ENCODE measurements at places on chromosomes 13 and 19. TPM values are rescaled to one million over a fixed set of nuclear protein-coding genes. Genes with fewer than 3 reads are reported as not detected.
A peak's percentile ranks its signal among the peaks of the same experiment; 100 is the strongest.

GAS6 gene
- total RNA-seq: 132 TPM

ATXN8OS gene
- not detected for total RNA-seq

ZNF681 gene
- total RNA-seq: 1.4 TPM

ZNF560 gene
- total RNA-seq: not detected

- no peak for DNase-seq
These were observed 15.8 kb downstream of the ZNF574 start for GRCh38 chr19:42091742-42092141.

DNA sequence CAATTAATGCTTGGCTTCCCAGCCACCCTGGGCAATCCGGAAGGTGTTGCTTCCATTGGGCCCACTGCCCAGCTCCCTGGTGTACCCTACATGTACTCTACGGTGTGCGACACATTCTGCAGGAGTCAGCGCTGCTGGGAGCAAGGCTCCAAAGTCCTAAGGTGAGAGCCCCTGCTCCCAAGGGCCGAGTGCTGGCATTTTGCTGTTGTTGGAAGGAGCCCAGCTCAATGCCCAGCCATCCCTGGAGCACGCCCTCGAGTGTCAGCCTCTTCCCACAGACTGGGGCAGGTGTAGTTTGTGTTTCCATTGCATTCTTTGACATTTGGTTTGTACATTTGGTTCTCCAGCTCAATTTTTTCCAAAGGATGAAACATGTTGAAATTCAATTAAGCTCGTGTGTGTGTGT lies 64.6 kb downstream of the GGACT start:
- no peak for DNase-seq

GRCh38 chr19:590396-590745 lies 690 bp downstream of the HCN2 start:
- DNase-seq: no peak

DNA sequence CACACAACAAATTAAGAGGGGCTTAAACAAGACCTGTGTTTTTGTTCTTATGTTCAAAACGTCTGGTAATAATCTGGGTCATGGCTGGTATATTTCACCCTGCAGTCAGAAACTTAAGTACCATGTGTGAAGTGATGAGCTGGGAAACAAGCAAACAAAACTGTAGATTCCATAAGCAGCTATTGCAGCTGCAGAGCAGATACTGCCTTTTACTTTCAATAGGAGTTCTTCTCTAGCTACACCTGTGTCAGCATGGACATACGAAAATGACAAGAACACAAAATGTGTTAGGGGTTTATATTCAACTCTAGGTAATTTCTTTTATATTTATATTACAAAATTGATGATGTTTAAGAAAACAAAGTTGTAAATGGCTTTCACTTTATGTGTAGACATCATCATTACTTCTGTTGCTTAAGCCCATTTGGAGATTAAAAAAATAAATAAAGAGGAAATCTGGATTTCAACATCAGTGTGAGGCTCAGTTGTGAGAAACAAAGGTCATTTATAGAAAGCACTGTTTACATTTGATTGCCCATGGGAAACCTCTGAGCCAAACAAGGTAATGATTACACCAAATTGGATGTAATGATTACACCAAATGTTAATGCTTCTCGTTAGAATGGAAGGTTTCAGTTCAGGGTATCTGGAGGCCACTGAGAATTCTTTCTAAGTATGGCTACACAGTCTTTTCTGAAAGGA lies 451.0 kb upstream of the SLC10A2 start:
- no peak for DNase-seq

- DNase-seq: no peak
These were observed 9.2 kb downstream of the KANK3 start for GRCh38 chr19:8333767-8334457.

DNA sequence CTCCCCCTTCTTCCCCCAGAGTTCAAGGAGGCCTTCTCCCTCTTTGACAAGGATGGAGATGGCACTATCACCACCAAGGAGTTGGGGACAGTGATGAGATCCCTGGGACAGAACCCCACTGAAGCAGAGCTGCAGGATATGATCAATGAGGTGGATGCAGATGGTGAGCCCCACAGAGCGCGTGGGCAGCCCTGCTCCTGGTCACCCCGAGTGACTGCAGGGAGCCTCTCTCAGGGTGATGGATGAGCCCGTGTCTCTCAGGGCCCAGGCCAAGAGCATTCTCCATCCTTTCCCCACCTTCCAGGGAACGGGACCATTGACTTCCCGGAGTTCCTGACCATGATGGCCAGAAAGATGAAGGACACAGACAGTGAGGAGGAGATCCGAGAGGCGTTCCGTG lies 7.0 kb downstream of the CALM3 start:
- peak; percentile 13 for DNase-seq

- DNase-seq: no peak
These were observed 254.1 kb downstream of the MZT1 start for GRCh38 chr13:72473321-72473720.

- DNase-seq: no peak
These were observed 351.0 kb downstream of the NALCN start for GRCh38 chr13:101065329-101065728.

GRCh38 chr13:27979001-27979643 lies 9.4 kb downstream of the URAD start:
- DNase-seq: no peak

GRCh38 chr19:1790054-1790792 lies 21.9 kb downstream of the ATP8B3 start:
- DNase-seq: no peak

DNA sequence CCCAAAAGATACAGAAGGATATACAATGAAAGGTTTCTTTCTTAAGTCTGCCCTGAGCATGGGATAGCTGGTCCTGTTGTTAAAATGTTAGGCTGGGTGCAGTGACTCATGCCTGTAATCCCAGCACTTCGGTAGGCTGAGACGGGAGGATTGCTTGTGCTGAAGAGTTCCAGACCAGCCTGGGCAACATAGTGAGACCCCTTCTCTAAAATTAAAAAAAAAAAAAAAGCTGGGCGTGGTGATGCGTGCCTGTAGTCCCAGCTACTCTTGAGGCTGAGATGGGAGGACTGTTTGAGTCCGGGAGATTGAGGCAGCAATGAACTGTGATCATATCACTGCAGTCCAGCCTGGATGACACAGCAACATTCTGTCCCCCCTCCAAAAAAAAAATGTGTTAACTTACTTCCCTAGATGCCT lies 52.5 kb upstream of the SHKBP1 start:
- no peak for DNase-seq

DNA sequence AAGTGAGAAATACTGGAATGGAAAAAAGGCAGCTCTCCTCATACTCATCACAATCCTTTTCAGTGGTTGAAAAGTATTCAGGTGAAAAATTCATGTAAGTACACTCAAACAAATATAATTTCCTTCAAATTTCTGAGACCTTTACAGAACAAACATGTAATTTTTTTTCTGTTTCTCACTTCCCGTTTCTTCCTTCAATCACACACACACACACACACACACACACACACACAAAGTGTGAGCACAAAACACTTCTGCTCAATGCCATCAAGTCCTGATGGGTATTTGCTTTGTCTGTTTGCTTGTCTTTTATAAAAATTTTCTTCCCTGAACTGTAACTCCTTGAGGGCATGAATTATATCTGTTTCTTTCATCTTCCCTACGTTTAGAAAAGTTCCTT lies 110.6 kb downstream of the LIG4 start:
- DNase-seq: no peak

- no peak for DNase-seq
These were observed 7.8 kb downstream of the ZNF350 start for GRCh38 chr19:51978882-51979281.

DNA sequence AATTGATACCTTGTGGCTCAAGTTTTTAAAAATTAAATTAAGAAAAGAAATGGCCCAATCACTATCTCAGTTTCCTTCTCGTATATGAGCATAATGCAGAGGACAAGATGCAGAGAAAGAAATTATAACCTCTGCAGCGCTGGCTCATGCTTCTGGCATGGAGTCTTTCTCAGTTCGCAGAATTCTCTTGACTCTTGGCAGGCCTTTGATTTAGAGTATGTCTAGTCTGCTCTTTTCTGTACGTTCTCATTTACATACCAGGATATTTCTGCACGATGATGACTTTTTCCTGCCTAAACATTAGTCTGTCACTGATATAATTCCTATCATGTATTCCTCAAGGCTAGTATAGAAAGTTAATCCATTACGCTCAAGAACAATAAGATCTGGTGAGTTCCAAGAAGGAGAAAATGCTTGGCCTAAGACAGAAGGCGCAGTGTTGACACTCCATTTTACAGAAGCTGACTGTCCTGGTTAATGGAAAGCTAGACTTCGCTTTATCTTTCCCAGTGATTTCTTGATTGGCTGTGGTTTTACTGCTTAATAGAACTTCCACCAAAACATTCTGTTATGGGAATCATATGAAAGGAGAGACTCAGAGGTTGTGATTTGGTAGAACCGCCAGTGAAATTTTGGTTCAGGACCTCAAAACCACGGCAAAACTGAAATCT lies 1.7 kb upstream of the SMAD9 start:
- no peak for DNase-seq

DNA sequence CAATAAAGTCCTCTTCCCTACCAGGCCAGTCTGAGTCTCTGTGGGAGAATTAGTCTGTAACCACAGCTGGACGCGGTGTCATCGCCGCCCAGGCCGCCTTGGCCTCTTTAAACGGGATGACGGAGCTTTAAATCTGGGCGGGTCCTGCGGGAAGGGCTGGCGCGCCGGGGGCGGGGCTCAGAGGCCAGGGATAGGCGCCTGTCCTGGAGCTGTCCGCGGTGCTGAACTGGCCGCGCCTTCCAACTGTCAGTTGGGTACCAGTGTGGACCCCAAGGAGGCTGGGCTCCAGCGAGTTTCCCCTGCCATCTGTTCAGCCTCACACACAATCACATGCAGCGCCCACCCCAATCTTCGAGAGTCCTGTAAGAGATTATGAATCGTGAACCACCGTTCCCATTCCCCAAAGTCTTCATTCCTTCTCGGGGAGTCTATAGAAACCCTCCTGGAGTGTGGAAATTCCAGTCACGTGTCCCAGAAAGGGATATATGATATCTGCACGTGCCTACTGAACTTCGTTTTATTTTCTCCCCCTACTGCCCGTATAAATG lies 11.5 kb downstream of the APLP1 start:
- DNase-seq: peak; percentile 56

DNA sequence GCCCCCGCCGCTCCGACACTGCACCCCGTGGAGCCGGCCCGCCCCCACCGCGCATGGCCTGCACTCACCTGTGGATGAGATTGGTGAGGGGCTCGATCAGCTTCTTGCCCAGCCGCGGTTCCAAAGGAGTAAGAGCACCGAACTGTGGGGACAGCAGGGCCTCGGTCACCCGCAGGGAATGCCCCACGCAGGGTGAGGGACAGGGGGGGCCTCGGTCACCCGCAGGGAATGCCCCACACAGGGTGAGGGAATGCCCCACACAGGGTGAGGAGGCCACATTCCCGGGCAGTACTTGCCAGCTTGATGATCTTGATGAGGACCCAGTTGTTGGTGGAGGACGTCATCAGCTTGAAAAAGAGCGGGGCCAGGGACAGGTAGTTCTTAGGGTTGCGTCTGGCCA lies 22.3 kb downstream of the AP3D1 start:
- no peak for DNase-seq
